ENCODE measurements at places on chromosomes 3 and 15.

DNA sequence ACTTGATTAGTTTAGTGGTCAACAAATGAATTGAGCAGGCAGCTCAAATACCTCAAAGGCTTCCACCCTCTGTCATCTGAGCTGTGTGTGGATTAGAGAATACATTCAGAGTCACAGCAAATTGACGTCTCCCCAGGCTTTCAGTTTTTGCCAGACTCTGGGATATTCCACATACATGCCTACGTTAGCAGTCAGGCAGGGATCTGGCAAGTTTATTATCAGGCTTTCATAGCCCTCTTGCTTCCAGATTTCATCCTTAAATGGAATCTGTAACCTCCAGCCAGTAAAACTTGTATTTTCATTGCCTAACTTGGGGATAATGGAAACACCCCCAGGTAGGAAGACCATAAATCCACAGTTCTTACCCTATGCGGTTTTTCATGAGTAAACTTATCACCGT, 115.9 kb downstream of the RASA2 start:
- DNase-seq = no peak

DNA sequence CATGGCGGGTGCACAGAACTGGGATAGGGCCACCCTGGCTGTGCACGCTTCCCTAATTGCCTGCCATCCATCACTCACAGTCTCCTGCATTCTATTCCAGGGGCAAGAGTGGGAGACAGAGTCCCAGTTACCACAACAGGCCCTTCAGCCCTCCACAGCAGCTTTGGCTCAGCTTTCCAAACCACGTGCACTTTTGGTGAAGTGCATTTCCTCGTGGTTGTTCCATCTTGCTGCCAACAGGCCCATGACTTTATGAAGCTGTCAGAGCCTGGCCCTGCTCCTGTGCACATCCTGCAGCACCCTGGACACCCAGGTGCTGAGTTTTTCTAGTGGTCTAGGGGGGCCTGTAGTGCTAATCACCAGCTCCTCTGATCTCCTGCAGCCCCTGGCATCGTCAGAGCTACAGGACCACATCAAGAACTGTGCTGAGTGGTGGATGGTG, 110.2 kb downstream of the ADCY5 start:
- no peak for DNase-seq

DNA sequence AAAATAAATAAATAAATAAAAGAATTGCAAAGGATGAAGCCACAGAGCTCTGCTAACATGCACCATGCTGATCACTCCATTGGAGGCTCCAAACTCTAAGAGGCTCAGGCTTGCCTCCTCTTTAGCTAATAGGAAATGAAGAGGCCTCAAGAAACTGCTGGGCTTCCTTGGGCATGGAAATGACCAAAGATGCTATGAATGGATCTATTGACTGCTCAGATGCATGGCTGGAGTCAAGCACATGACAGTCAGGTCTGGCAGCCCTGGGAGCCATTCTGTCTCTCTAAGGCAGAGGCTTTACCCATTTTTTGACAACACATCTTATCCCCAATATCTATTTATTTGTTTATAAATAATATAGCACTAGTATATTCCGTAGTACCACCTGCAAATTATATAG, 5.3 kb upstream of the LIPC start:
- DNase-seq = no peak

- DNase-seq = peak; percentile 59
Observed at GRCh38 chr3:156808025-156808424, 18.1 kb upstream of the LEKR1 start.

DNA sequence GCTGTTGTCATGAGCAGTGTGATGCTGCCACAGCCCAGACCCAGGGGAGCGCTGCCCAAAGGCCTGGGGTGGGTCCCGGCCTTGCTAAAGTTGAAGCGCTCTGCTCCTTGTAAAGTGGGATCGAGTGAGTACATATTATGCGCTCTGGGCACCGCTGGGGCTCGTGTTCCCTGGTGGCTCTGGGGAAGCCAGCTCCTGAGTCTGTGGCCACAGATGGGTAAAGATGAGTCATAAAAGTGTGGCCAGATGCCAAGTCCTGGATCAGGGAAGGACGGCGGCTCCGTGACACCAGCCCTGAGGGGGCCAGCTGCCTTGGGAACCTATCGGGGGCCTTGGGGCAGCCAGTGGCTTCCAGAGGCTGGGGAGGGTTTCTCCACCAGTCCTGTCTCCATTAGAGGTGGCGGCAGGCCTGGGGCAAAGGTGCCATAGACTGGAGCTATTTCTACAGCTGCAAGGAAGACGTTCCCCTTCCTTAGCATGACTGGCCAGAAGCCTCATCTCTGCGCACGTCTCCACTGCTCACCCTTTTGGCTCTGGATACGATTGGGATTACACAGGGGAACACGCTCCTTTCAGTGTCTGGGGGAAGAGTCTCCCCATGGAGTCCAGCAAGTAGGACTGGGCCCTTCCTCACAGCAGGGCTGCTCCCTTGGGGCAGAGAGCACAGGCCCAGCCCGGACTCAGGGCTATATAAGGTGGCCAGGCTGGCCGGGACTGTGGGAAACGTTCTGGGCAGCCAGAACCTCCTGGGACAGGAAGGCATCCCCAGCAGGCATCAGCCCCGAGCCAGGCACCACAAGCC, 1.2 kb upstream of the ITIH4 start:
- peak; percentile 68 for DNase-seq

DNA sequence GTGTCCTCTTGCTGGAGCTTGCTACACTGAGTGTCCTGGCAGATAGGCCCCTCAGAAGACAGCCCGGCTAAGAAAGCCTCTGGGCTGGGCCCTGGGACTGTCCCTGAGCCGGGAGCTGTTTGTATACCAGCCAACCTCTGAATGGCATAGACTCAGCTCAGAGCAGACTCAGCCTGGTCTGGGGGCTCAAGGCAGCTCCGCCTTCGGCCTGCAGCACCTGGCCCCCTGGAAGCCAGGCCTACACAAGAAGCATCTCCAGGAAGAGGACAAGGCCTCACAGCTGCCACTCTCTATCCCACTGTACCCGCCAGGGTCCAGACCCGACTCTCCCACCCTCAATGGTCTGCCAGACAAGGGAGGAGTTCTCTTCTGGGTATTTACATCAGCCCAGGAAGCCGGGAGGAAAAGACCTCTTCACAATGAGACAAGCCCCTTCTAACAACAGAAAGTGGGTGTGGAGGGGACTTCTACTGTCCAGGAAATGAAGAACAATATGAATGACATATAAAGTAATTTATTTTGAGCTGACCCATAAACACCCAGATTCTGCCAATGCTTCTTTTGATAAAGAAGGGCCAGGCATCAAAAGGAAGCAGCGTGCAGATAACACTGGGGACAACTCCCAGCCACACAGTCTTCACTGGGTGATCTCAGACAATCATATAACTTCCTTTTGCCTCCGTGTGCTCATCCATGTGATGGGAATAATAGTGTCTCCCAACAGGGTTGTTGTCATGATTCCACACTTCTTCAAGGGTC, 110.2 kb downstream of the TPRA1 start:
- DNase-seq = no peak

DNA sequence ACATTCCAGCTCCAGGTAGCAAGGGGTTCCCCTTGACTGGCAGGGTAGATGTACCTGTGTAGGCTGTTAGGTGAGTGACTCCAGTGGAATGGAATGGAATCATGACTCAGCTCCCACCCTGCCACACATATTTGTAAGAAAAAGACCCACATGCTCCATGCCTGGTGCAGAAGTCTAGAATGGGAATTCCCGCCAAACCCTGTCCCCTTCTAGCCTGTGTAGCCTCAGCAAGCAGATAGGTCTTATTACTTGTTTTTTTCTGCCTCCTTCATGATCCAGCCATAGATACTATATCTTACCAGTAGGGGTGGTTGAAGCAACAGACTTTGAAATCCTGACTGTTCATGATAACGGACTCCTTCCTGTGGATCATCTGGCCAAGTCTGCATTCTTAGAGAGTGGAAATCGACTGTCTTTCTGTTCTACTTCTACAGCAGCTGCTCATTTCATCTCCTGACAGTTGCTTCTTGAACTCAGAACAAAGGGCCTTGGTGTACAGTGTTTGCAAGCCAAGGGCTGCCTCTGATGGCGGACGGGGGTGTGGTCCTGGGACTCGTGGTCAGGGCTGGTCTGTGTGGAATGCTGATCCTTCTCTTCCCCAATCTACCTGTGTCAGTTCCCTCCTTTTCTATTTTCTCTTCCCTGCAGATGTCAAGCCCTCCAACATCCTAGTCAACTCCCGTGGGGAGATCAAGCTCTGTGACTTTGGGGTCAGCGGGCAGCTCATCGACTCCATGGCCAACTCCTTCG, 16.3 kb downstream of the SNAPC5 start:
- peak; percentile 17 for DNase-seq

- no peak for DNase-seq
Observed at GRCh38 chr15:43126356-43126755, 7.0 kb upstream of the TMEM62 start.

- DNase-seq = peak; percentile 100
Observed at GRCh38 chr15:38714309-38715072, 149.9 kb upstream of the RASGRP1 start.

DNA sequence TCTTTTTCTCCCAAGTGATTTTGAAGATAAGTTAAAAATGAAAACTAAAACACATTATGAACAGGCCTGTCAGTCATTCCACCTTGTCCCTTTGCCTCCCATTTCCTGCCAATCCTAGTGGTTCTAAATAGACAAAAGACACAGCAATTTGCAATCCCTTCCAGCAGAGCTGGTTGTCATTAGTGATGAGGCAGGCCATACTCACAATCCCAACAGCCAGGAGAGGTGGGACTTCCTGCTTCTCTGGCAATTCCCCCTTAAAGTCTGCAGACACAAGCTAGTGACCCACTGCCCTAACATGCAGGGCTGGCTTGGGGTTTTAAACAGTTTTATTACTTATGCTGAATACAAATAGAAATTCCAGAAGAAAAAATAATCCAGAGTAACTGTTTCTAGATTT, 38.4 kb upstream of the RBP1 start:
- DNase-seq = no peak

DNA sequence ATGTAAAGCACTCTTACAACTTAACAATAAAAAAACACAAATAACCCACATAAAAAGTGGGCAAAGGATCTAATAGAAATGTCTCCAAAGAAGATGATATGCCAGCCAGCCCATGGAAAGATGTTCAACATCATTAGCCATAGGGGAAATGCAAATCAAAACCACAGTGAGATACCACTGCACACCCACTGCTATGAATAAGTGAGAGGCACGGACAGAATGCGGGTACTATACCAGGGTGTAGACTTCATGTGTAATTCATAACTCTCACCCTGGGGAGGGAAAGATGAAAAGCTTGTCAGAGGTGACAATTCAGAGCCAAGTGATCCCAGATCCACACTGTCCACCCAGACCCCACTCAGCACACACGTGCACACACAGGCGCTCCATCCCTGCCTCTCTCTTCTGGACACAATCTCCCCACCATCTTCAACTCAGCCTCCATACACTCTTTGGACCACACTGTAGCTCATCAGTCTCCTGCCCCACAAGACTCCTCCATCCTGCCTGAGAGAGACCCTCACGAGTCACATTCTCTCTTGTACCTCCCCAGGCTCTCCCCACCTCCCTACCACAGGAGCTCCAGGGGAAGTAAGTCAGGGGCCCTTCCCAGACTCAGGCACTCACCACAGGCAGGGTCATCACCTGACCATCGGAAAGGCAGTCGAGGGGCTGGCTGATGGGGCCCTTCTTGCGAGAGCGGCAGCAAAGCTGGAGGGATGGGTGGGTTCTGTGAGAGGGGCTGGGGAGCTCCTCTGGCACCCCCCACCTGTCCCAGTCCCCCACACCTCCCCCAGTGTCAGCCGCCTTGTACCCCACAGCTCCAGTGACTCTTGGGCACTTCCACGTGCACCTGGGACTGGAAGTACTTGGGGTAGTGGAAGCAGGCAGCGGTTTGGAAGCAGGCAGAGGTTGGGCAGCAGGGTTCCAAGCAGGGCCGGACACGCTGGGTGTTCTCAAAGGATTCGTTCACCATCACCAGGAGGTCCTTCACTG, 21.3 kb downstream of the PLA2G4E start:
- no peak for DNase-seq

DNA sequence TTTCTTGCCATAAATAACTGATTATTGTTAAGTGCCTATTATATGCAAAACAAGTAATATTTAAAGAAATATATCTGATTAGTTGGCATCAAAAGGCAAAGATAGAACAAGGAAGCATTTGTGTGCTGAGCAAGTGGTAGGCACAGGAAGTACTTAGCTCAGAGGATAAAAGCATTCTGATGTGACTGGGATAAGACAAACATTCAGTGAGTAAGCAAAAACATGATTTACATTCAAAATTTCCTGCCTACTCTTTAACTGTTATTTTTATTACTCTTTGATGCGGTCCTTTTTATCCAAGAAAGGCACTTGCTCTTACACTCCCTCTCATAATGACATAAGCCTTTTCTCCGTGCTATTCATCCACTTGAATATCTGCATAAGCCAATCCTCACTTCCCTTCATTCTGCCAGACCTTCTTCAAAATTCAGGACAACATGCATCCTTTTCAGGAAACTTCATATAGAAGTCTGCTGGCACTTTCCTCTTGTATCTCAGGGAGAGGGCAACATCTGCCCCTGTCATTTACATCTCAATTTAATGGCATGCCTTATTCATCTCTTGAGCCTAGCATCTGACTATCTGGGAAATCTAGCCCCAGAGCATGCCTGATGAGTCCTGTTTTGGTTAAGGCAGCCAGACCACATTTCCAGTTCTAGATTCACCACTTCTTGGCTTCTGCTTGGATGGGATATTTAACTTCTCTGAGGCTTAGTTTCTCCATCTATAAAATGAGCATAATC, 478.2 kb upstream of the ROBO2 start:
- DNase-seq = no peak

DNA sequence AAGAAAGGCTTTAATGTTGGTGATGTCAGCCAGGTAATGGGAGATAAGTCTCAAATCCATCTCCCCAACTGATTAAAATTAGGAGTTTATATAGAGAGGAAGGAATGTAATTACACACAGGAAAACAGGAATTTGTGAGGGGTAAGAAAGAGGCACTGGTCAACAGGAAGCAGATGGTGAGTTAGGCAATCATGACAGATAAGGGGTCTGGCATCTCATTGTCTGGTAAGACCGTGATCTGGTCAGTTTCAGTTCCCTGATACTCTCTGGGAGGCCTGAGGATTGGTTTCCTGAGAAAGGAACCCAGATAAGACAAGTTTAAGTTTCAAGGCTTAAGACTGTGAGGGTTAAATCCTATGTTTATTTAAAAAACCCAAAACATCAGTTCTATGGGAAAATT, 414.7 kb upstream of the ARRDC4 start:
- no peak for DNase-seq

GRCh38 chr3:172102883-172103310, 63.5 kb downstream of the FNDC3B start:
- no peak for DNase-seq

DNA sequence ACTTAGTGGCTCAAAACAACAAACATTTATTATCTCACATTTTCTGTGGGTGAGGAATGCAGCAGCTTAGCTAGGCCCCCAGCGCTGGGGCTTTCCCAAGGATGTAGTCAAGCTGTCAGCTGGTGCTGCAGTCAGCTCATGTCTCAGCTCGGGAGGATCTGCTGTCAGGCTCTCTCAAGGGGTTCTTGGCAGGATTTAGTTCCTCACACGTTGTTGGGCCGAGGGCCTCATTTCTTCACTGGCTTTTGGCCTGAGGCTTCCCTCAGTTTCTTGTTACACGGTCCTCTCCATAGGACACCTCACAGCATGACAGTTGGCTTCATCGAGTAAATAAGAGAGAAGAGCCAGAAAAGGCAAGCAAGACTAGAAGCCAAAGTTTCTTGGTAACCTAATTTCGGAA, 13.7 kb upstream of the U2SURP start:
- no peak for DNase-seq

- peak; percentile 65 for DNase-seq
Observed at GRCh38 chr3:193788189-193788991, 195.4 kb downstream of the OPA1 start.

Measured in fibroblast of upper back skin (primary cell).